ENCODE measurements at places on chromosomes 11 and 22. TPM values are rescaled to one million over a fixed set of nuclear protein-coding genes. Genes with fewer than 3 reads are reported as not detected.

MMP20 gene
- not detected for total RNA-seq

GRCh38 chr11:94120946-94121345 is 7.7 kb upstream of the PANX1 start:
- DNase-seq, result no peak

GLYAT gene
- total RNA-seq, result not detected

LRP4 gene
- 0.11 TPM for total RNA-seq

KCNA4 gene
- not detected for total RNA-seq

DNA sequence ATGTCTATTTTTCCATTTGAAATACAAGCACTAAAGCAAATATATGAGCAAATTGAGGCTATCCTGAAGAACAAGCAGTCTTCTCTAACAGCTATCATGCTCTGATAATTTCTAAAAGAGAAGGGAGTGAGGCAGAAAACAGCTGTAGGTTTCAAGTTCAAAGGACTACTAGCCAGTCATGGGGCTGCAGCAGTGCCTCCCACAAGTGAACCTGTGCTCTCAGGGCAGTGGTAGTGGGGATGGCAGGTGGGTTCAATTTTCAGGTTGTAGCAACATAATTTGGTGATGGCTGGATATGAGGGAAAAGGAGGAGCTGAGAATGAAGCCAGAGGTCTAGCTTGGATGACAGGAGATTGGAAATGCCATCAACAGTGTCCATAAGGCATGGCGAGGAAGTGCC is 93.5 kb upstream of the ARHGAP20 start:
- DNase-seq, result no peak

DNA sequence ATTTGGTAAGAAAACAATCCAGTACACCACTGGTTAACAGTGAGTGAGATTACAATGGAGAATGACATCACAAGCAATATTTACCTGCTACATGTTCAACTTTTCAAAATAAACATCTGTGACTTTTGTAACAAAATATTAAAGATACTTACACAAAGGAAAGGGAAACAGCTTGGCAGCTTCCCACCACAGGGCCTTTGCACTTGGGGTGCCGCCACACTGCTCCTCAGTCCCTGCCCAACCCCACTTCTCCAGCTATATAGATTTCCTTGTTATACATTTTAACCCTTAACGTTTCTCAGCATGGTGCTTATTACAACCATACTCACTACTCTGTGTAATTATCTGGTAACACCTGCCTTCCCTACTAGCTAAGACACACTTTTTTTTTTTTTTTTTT is 10.9 kb downstream of the KMT5B start:
- DNase-seq, result no peak

TEX12 gene
- not detected for total RNA-seq

DNA sequence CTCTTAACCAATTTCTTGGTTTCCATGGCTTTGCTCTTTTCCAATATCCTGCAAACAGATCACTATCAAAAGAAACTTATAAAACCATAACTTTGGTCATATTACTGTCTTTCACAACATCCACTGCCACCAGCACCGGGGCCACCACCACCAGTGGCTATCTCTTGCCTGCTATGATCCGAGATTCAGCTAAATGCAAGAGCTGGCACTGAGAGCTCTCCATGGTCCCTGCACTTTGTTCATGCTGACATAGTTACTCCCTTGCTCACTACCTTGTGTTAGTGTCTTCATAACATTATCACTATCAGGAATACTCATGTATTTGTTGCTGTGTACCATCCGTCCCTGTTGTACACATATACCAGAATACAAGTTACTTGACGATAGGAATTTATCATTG is 299.0 kb downstream of the ETS1 start:
- DNase-seq, result no peak

- no peak for DNase-seq
Measured at GRCh38 chr11:66743271-66743968, 14.4 kb upstream of the SPTBN2 start.

MS4A4E gene
- total RNA-seq, result not detected

- no peak for DNase-seq
Measured at GRCh38 chr11:128916681-128917080, 25.5 kb downstream of the KCNJ5 start.

DNA sequence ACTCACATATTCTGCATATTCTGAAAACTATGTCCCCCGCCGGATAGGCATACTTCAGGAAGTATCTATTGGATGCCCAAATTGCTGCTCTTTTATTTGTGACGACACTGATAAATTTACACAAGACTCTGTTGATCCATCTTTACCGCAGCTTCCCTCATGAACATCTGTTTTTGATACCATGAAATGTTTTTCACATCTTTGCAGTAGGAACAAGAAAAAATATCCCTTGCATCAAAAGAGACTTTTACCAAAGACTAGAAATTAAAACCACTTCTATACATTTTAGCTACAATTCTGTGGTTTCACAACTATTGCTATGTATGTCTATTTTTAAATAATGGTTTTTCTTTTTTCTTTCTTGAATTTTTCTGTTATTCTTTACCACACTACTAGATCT is 15.3 kb downstream of the POU2AF2 start:
- DNase-seq, result no peak

- DNase-seq, result no peak
Measured at GRCh38 chr11:73889536-73889935, 12.7 kb downstream of the PAAF1 start.

OR10D3 gene
- total RNA-seq, result not detected

GRCh38 chr22:36536717-36537116 is 7.8 kb upstream of the EIF3D start:
- DNase-seq, result no peak

DNA sequence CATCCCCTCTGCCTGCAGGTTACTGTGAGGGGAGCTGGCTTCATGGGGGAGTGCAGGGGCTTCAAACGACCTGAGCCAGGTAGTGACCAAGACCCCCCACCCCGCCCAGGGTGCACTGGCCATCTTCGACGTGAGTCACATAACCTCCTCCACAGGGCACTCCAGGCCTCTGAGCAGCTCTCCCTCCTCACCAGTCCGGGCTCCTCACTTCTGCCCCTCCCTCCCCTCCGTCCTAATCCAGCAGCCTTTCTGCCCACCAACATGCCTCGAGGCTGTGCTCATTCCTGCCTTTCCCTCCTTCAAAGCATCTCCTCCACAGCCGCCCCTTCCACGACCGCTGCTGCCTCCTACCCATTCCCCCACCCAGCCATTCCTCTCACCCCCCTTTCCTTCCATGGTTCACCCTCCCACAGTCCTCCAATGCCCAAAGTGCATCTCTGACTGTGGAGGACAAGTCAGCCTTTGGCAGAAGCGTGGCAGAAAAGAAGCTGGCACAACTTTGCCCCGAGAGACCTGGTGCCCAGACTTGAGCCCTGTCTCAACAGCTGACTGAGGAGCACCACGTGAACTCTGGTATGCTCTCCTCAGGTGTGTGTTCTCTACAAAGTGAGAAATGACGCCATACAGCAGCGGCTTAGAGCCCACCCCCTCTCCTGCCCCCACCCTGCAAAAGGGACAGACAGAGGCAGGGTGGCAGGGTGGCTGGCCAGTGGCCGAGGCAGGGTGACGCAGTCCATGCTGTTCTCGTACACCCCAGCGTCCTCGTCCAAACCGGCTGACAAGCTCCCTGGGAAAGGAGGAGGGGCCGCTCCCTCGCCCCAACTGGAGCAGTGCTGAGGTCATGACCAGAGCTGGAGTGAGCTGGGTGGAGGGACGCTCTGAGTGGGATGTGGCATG is 30.4 kb downstream of the OPCML start:
- no peak for DNase-seq

TRPM5 gene
- not detected for total RNA-seq

OR2AG1 gene
- not detected for total RNA-seq

DNA sequence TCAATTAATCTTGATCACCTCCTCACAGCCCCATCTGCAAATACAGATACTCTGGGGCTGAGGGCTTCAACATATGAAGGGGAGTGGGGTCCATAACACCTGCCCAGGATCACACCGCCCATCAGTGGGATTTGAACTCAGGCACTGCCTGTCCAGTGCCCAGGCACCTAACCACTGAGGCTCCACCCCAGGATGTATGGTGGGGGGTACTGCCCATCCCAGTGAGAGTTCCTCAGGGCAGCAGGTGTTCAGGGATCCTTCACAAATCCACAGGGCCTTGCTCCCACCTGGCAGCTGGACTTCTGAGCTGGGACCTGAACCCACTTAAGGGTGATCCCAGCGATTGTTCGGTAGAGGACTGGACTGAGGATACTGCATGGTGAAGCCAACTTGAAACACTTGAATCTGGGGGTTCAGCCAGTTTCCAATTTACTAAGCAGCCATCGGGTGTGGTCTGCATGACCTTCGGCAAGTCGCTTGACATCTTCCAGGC is 33.3 kb downstream of the PRDM11 start:
- no peak for DNase-seq

DNA sequence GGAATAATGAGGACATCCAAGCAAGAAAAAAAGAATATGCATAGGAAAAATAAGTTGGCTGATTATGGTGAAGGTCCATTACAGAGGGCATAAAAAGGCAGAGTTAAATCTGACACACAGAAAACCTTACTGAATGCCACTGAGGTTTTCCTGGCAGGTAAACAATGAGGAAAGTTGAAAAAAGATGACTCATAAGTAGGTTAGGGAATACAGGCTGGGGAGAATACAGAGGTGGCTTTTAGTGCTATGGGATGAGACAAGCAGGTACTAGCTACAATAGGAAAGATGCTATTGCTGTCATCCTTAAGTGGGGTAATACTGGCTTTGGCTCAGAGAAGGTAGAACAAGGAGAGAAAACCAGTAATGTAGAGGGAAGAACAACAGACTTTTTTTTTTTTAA is 44.7 kb downstream of the CSTF3 start:
- no peak for DNase-seq

- DNase-seq, result no peak
Measured at GRCh38 chr11:57368106-57368844, 12.7 kb downstream of the PRG3 start.

GRCh38 chr11:24351179-24351578 is 145.7 kb upstream of the LUZP2 start:
- DNase-seq, result no peak

DNA sequence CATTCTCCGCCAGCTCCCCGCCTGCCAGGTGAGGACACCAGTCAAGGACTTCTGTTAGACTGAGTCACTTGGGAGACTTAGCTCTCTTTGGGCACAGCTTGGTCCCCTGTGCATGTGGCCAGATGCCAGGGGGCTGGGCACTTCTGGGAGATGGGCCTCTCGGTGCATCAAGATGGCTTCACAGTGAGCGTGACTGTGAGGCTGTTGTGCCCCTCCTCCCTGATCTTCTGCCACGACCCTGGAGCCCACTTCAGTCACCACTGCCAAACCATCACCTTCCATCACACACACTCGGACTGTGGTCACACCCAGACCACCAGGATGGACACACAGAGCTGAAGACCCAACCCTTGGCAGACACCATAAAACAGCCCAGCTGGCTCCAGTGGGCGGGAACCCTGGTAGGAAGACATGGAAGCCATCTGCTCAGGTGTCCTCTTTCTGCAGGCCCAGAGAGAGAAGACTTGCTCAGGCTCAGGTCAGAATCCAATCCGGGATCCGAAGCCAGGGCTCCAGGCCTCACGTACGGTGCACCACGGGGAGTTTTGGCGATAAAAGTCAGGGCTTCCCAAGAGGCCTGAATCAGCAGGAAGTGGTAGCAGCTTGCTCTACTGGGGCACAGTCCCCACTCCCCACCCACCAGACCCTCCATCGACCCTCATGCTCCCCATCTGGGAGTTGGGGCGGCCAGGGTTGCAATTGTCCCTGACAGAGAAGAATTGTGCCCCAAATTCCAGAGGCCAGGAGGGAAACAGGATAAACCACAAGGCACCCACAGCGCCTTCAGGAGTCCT is 29.8 kb upstream of the CD5 start:
- no peak for DNase-seq

DNA sequence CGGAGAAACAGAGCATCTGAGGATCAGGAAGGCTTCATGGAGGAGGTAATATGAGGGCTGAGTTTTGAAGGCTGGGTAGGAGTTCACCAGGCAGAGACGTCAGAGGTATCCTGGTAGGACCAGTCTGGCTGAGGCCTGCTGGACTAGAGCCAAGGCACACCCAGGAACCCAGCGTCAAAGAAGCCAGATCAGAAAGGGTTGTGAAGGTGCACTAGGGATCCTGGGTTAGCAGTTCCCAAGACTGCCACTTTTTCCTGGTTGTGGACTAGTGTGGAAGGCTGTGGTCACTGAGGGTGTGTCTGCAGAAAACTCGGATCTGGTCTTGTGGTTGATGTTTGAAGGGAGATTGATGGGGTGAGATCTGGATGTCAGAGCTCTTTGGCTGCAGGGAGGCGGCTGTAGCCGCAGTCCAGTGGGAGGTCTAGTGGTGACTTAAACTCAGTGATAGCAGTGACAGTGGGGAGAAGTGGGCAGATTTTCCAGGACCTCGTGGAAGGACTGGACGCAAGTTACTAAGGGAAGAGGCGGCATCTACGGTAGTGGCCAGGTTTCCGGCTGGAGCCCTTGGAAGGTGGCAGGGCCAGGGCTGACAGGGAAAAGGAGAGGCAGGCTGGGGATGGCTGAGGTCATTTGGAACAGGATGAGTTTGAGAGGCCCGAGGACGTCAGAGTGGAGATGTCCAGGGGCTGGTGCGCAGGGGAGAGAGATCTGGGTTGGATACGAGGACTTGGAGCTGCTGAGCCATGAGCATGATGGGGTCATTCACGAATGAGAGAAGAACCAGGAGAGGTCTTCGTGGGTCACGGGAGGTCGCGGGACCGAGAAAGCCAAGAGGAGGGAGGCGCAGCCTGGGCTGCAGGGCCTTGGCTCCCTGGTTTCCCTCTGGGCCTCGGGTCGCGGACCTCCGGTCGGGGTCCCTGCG is 10.9 kb downstream of the RELA start:
- DNase-seq, result no peak
